ENCODE measurements at places on chromosomes 2 and 18.

GRCh38 chr2:238761868-238762267 lies 86.0 kb upstream of the TWIST2 start:
- peak; percentile 81 for DNase-seq

DNA sequence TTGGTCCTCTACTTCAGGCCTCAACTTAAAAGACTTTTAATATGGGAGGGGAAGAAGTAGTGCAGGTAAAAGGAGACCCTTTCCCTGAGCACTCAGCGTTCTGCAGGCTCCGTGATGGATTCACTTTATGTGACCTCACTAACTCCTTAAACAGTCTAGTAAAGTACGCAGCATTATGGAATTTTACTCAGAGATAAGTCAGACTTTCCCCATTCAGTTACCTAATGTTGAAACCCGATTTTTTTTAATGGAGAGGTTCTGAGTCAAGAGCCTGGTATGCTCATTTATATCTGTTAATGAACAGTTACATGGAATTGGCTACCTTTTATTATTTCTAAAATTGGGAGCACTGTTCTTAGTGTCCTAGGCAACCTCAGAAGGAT lies 34.1 kb downstream of the RASGRP3 start:
- DNase-seq, result no peak

DNA sequence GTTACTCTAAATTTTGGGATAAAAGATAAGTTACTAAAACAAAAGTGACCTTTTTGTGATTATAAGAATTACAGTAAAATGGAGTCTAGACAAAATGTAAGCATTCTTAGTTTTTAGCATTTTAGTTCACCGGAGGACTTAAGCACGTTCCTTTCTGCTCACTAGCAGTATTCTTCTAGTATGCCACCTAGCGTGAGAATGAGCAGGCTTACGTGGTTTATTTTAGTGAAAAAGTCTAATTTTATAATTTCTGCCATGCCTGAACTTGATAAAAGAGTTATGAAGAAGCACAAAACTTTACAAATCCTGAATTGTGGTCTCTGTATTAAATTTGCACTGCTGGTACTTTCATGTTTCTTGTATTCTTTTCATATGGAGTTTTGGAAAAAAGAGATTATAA lies 12.6 kb upstream of the OTX1 start:
- no peak for DNase-seq

DNA sequence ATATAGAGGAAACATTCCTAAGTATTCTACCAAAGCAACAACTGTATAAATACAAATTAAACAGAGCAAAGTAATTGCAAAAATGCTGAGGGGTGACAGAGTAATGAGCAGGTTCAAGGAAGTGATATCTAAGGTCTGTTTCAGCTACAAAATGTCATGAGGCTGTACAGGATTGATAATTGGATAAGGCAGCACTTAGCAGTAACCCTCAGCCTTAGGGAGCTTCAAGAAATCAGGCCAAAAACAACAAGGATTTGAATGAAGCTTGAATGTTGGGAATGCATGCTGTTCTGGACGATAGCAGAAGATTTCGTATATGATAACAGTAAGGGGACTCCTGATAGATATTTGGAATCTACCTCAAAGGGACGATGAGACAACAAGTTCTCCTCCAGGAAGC lies 142.0 kb upstream of the MMADHC start:
- DNase-seq, result no peak

DNA sequence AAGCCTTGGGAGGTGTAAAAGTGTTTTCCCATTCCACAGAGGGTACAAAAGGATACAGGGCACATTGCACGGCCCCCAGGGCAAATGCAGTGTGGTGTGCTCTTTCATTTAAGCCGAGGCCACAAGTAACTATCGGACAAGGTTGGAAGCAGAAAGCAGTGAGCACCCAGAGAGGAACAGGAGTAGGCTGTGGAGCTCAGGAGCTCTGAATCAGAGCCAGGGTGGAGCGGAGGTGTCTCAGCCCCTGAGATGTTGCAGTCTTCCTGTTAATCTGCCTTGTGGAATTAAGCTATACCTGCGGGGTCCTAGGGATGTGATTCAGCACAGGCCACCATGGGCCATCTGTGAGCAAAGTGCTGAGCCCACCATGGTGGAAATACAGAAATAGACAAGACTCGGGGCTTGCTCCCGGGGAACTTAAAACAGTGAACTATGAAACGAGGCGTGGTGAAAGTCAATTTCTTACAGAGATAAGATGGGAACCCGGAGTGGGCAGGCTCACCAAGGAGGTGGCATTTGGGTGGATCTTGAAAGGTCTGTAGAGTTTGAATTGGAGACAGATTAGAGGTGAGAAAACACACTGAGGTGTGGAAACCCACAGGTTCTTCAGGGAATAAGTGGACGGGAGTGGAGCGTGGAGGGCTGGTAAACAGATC lies 44.0 kb downstream of the ASAP2 start:
- no peak for DNase-seq

GRCh38 chr2:221060376-221060775 lies 511.7 kb downstream of the EPHA4 start:
- DNase-seq, result no peak

DNA sequence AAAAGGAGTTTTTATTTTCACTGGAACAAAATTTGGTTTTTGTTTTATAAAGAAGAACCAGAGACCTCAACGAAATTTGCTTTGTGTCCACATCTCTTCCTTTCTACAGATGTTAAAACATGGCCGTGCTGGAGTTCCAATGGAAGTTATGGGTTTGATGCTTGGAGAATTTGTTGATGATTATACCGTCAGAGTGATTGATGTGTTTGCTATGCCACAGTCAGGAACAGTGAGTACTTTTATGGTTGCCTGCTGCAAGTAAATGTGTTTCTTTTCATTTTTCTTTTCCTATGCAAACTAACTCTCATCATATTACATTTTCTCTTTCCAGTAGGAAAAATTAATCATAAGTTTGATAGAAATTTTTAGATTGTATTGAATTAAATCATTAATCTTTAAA lies 48.4 kb upstream of the TBR1 start:
- DNase-seq, result no peak

Data from cerebellum (tissue), 4 donors.